ENCODE measurements at places on chromosomes 4 and X.

DNA sequence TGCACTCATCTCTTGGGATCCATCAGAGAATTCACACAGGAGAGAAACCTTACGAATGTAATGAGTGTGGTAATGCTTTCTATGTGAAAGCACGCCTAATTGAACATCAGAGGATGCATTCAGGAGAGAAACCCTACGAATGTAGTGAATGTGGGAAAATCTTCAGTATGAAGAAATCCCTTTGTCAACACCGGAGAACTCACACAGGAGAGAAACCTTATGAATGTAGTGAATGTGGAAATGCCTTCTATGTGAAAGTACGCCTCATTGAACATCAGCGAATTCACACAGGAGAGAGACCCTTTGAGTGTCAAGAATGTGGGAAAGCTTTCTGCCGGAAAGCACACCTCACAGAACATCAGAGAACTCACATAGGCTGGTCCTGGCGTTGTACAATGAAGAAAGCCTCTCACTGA is 42.8 kb downstream of the ZNF157 start:
- DNase-seq = no peak

- DNase-seq = no peak
These were observed 28.6 kb upstream of the PDE5A start for GRCh38 chr4:119657111-119657611.

- no peak for DNase-seq
These were observed 88.1 kb downstream of the RASL11B start for GRCh38 chr4:52950226-52950625.

DNA sequence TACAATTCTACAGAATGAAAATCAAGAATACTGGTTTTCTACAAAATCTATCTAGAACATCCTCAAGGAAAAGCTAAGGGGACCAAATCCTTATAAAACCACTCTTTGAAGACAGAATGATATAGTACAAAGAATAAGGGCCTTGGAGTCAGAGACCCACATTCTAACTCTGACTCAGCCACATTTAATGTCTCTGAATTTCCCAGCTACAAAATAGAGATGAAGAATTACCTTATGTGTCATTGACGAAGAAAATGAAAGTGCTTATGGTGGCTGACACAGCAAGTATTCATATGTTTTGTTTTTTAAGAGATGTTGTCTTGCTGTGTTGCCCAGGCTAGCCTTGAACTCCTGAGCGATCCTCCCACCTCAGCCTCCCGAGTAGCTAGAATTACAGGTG is 35.9 kb upstream of the CXorf38 start:
- DNase-seq = no peak

GRCh38 chrX:75229774-75230173 is 44.1 kb upstream of the UPRT start:
- no peak for DNase-seq

- DNase-seq = no peak
These were observed 47.7 kb downstream of the EVC start for GRCh38 chr4:5758741-5759140.

GRCh38 chr4:76969495-76969894 is 19.9 kb downstream of the SEPTIN11 start:
- no peak for DNase-seq

DNA sequence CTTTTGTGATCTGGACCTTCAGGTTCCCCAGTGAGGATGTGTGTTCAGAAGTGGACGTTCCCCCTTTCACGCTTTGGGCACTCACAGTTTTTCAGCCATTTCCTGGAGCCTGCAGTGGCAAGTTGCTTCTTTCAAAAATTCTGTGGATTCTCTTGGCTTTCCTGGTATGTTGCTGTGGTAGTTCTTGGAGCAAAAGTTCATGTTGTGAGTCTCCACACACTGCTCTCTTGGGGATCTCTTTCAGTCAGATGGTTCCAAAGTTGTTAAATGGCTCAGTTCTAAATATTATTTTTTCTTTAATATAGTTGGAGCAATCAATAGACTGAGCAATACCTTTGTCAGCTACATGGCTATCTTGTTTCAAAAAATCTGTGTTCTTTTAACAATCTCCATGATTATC is 28.5 kb upstream of the BANK1 start:
- no peak for DNase-seq

- no peak for DNase-seq
These were observed 164.0 kb upstream of the TRAM1L1 start for GRCh38 chr4:117249333-117249732.
